ENCODE measurements at places on chromosomes 1 and 21.

DNA sequence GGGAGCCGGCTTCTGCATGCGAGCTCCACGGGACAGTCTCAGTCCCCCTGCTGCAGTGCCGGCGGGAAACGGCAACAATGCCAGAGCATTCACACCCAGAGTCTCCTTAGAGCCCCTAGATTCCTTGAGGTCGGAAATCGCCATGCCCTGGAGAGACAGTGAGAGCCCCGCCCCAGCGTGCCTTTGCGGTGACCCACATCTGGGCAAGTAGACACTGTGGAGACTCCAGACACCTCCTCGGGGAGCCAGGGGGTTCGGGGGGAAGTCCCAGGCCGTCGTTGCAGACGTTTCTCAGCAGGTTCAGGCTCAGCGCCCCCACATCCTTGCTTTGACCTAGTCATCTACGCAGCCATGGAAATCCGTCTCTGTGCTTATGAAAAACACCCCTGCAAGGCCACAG lies 81.3 kb upstream of the ARHGEF16 start:
- no peak for DNase-seq

DNA sequence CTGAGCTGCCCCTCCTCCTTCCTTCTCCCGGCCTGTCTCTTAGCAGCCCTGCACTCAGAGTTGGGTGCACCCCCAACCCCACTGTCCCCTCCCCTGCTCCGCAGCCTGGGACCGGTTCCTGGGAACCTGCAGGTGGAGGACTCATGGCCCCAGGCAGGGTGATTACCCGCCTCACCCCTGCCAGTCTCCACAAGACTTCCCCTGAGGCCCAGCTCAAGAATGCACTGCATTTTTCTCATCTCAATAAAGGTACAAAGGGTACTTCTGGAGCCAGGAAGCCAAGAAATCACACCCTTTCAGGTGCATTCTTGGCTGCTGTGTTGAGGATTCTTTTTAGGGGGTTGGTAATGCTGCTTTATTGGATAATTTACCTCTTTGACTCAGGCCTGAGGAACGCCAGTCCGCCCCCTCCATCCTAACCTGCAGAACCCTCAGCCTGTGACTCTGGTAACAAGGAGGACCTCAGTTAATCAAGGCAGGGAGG lies 126.3 kb upstream of the TMPRSS2 start:
- DNase-seq = no peak

GRCh38 chr1:225653463-225654276 lies 747 bp upstream of the ENAH start:
- DNase-seq = peak; percentile 70

GRCh38 chr1:71964188-71964587 lies 318.2 kb downstream of the NEGR1 start:
- no peak for DNase-seq

DNA sequence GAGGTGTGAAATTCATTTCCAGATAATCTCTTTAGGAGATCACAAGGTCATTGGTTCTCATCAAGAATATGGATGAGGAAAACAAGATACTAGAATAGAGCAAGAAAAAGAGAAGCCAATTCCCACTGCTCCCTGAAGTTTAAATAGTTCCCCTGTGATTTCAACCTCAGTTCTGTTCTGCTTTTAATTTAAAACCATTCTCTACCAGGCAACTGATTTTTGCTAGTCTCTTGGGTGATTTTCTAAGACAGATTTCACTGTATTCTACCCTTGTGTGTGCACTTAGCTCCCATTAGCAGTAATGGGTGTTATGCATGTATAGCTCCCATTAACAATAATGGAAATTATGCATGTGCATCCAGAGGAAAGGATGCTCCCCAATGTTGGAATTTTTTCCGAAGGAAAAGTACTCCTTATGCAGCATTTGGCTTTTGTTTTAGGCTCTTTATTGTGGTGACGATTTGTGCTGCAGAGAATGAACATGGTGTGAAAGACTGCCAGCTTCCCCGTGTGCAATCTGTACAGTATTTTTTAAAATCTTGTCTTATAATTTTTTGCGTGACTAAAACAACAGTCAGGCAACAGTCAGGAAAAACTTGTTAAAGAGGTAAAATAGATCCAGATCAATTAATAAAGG lies 144.0 kb upstream of the ZRANB2 start:
- DNase-seq = peak; percentile 30

- DNase-seq = no peak
These were observed 36.4 kb downstream of the PALMD start for GRCh38 chr1:99682291-99682751.

- DNase-seq = no peak
These were observed 6.8 kb upstream of the LY9 start for GRCh38 chr1:160789051-160789701.

GRCh38 chr1:177872308-177872900 lies 97.5 kb downstream of the SEC16B start:
- DNase-seq = no peak

GRCh38 chr1:2950926-2951305 lies 70.4 kb upstream of the ACTRT2 start:
- DNase-seq = no peak

DNA sequence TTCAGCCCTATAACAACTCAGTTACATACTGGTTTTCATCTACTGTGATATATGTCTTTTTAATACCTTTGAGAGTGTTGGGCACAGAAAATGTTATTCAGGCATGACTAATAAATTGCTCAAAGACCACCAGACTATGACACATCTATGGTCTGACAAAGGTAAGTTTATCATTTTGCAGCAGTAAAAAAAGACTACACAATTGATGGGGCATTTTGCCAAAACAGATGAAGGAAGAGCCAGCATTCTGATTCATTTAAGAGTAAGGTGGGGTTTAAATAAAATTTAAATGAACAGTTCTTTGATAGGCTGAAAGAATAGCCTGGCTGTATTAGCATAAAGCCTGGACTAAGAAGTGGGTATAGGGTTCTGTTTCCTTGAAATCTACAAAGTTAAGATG lies 8.8 kb upstream of the RNPC3 start:
- DNase-seq = no peak

DNA sequence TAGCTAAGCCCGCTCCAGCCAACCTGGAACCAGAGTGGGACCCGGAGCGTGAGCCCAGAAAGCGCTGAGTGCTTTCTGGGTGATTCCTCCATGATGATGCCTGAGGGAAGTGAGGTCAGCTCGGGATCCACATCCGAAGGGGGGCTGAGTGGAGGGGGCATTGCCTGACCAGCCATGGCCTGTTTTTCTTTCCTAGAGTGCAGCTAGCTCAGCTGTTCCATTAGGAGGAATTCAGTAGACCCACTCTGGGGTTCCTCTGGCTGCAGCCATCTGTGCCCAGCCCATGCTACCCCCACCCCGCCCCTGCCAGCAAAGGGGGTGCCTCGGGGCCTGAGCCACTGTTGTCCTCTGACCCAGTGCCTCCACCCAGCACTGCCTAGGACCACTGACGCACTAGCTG lies 9.6 kb upstream of the SLC25A34 start:
- no peak for DNase-seq

DNA sequence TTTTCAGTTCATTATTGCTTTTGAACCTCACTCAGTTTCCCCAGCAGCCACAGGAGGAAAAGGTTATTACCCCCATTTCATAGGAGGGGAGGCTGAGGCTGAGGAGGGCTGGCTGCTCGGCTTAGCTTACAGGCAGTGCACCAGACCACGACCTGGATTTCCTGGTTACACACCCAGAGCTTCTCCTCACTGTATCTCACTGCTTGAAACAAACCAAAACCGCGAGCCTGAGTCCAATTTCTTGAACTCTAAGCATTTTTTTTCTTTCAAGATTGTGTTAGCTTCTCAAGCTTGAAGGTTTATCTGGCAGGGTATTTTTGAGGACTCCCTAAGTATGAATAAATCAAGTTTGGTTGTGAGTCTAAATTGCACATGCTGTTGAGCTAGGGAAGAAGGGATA lies 188.9 kb upstream of the EDN2 start:
- DNase-seq = no peak

DNA sequence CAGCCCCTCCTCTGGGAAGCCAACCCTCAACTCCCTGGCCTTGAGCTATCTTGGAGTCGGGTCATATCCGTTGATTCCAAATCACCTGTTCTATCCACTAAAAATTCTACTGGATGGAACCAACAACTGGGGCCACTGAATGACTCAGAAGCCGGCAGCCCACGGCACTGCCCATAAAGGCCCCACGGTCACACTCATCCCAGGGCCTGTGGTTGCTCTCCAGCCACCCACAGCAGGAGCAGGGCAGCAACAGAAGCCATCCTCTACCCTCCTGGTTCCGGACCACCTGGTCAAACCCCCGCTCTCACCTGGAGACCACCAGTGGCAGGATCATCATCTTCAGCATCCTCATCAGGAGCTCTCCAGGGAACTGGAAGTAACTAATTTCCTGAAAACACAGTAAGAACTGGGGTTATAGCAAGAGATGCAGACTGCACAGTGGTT lies 8.4 kb downstream of the SLC1A7 start:
- DNase-seq = no peak

DNA sequence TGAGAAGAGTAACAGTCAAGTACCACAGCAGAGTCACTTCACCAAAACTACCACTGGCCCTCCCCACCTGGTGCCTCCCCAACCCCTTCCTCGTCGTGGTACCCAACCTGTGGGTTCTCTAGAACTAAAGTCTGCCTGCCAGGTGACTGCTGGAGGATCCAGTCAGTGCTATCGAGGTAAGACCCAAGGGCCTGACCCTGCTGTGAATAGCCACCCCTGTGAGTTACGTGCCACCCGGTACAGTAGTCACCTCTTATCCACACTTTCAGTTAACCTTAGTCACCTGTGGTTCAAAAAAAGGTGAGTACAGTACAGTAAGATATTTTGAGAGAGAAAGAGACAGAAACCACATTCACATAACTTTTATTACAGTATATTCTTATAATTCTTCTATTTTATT lies 16.5 kb downstream of the TTF2 start:
- DNase-seq = no peak

DNA sequence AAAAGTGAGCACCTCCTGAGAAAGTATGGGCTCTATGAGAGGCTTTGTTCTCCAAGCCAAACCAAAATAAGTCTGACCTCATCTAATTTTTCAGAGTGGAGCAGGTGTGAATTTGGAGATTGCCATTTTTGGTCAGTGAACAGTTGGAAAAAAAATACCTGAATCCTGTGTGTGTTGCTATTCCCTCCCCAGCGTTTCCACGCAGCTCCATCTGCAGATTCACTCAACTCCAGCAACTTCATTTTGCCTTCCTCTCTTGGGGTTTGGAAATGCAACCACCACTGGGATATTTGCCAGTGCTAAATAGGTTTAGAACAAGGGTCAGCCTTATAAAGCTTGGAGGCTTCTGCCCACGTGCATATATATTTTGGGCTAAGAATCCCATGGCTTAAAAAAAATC lies 11.2 kb downstream of the CASQ2 start:
- DNase-seq = peak; percentile 10

- DNase-seq = no peak
These were observed 214.7 kb upstream of the NRIP1 start for GRCh38 chr21:15279482-15279881.

GRCh38 chr1:110310300-110310699 lies 28.9 kb upstream of the RBM15 start:
- peak; percentile 58 for DNase-seq

GRCh38 chr21:41741253-41742072 lies 25.4 kb downstream of the RIPK4 start:
- no peak for DNase-seq

GRCh38 chr1:4090976-4091660 lies 191.0 kb upstream of the C1orf174 start:
- no peak for DNase-seq

- peak; percentile 68 for DNase-seq
These were observed 9.2 kb downstream of the IGSF21 start for GRCh38 chr1:18116777-18117176.

- no peak for DNase-seq
These were observed 123.2 kb upstream of the CD34 start for GRCh38 chr1:208034135-208034534.

DNA sequence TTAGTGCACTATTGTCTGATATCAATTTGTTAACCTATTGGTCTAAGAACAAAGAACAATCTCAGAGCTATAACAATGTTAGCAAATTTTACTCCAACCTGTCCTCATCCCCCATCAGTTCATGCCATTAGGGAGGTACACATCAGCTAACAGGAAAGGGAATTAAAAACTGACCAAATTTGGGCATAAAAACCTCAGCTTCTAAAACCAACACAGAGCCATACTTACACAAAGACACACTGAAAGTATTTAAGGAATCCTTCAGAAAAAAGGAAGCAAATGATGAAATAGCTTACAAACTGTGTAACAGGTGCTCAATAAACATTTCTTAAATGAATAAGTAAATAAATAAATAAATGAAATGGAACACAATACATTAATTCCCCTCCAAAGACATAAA lies 89.2 kb downstream of the TTLL7 start:
- no peak for DNase-seq

- no peak for DNase-seq
These were observed 32.9 kb downstream of the TP73 start for GRCh38 chr1:3685222-3685621.

- no peak for DNase-seq
These were observed 17.4 kb downstream of the AK4 start for GRCh38 chr1:65165269-65165993.

DNA sequence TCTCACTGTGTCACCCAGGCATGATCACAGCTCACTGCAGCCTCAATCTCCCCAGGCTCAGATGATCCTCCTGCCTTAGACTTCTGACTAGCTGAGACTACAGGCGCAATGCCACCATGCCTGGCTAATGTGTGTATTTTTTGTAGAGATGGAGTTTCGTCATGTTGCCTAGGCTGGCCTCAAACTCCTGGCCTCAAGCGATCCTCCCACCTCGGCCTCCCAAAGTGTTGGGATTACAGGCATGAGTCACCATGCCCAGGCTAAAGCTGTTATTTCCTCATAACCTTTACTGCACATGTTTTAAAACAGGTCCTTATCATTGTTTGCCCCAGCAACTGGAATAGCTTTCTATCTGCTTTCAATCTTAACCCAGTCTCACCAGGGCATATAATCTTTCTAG lies 2.9 kb downstream of the SARS1 start:
- no peak for DNase-seq

DNA sequence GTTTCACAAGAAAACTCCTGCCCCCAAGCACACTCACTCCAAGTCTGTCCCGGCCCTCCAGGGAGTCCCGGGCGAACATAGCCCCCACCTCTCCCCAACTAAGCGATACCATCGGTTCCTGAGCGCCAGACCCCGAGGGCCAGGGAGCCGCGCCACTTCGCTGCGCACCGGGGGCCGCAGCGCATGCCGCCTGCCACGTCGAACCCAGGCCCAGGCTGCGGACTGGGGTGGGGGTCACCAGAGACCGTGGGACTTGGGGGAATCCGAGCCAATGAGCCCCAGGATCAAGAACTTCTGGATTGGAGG lies 801 bp downstream of the RSPO1 start:
- DNase-seq = no peak

DNA sequence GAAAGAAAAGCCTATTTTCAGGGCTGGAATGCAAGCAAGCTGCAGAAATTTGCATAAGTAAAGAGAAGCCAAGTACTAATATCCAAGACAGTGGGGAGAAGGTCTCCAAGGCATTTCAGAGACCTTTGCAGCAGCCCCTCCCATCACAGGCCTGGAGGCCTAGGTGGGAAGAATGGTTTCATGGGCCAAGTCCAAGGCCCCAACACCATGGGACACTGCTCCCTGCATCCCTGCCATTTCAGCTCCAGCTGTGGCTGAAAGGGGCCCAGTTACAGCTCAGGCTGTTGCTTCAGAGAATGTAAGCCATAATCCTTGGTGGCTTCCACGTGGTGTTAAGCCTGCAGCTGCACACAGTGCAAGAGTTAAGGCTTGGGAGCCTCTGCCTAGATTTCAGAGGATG lies 16.9 kb upstream of the COL6A1 start:
- DNase-seq = no peak

GRCh38 chr1:153168686-153169085 lies 18.0 kb upstream of the SPRR2G start:
- DNase-seq = no peak

GRCh38 chr1:208510192-208510952 lies 266.2 kb upstream of the PLXNA2 start:
- DNase-seq = no peak

All from cerebellar cortex (tissue), 1 donor.